CD8-positive, alpha-beta T cell (primary cell): ENCODE measurements at places on chromosomes 1 and 21.

DNA sequence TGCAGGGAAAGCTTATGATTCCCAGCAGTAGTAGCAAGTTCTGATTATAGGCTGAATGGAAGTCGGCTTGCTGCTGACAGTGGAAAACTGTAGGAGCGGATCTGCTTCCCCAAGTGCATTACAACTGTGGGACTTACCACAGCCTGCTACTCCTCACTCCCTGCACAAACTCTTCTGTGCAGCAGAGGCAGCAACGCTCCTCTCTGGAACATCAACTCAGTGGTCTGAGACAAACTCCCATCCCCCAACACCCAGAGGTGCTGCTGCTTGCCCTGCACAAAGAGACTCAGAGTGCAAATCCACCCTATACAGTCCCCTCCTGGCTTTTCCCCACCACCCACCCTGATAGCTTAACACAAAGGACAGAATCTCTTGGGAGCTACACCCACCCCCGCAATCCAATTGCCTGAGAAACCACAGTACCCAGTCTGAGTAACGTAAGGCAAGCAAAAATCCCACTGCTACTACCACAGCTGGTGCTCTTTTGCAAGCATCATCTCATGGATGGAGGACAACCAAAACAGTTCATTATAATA is 1455.2 kb downstream of the AMY1C start:
- DNase-seq = no peak

GRCh38 chr1:1318131-1318652 is 6.3 kb downstream of the INTS11 start:
- no peak for DNase-seq

DNA sequence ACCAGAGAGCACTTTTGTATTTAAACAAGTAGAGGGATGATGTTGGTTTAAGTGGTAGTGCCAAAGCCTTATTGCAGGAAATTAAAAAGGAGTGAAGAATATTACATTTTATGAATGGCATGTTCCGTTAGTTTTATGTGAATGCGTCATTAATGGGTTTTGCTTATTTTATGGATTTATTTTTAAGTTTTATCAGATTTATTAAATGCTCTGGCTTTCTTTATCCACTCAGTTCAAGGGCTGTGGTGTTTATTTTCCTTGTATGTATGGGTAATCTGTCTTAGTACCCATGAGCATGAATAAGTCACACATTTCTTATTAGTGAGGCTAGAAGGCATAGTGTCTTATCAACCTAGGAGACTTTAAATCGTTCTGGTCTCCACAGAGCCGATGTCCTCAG is 41.6 kb upstream of the NBL1 start:
- no peak for DNase-seq

DNA sequence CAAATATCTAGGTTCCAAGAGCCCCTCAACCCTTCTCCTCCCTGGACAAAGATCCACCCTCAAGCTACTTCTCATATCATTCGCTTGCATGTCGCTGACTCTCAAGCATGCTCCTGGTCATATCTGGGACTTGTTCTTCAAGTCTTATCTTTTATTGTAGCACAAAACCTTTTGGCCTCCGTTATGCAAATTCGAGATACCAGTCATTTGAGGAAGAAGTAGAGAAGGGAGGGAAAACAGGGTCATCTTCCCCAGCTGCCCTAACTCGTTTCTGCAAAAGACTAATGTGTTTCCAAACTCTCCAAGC is 63.8 kb upstream of the ETS2 start:
- DNase-seq = no peak

GRCh38 chr1:46002551-46003150 is 129.8 kb downstream of the PIK3R3 start:
- DNase-seq = no peak

DNA sequence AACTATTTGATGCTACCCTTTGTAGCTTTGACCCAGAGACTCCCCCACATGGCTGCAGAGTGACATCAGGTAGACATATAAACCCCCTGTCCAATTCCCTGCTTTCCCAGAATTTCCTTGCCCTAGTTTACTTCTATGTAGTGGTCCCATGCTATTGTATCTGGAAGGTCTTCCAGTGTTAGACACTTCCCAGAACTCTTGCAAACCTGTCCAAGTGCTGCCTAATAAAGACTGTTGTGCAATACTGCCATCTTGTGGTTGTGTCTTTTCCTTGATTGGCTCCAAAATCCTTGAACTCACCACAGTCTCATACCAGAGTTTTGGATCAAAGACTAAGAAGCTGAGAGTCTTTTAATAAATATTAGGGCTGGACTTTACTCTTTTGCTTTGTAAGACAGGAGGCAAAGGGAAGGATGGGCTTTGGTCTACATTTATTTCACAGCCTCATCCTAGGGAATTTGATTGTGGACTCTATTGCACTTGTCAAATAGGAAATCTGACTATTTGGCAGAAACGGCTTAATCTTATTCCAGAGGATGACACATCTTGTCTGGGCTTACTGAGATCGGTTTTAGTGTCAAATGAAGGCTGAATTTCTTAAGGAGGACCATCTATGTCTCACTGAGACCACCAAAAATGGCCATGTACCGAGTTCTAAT is 169.9 kb downstream of the LRRC7 start:
- DNase-seq = no peak

GRCh38 chr1:114521396-114522263 is 10.6 kb upstream of the TRIM33 start:
- no peak for DNase-seq

DNA sequence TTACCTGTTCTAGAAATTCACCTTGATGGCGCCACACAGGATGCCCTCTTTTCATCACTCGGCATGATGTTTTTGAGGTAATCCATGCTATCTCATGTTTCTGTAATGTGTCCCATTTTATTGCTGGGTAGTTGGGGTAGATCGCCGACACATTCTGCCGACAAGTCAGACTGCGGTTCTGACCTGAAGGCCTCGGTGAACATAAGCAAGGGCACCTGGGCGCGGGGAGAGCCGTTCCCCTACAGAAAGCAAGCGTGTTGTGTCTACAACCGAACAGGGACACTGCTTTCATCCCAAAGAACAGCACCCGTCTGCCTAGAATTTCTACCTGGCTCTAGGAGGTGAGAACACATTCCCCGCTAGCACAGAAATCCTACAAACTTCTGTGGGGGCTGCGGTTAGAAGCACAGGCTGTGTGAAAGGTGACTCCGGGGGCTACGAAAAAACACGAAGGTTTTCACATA is 149.2 kb downstream of the PPIAL4G start:
- DNase-seq = no peak

DNA sequence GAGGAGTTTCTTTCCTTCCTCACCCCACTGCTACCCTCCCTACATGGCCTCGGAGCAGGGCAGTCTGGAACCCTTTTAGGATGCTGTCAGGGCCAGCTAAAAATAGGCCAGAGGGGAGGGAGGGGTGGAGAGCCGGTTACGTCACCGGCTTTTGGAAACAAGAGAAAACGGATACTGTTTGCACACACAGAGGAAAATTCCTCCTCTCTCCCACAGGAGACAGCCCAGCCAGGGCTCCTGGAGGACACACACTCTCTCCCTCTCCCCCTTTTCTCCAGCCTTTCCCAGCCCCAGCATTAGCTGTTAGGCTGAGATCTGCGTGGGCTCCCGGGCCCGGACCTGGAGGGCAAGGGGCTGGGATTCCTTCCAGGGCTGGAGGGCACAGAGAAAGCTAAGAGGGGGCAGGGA is 20.0 kb upstream of the ALDH4A1 start:
- DNase-seq = no peak

DNA sequence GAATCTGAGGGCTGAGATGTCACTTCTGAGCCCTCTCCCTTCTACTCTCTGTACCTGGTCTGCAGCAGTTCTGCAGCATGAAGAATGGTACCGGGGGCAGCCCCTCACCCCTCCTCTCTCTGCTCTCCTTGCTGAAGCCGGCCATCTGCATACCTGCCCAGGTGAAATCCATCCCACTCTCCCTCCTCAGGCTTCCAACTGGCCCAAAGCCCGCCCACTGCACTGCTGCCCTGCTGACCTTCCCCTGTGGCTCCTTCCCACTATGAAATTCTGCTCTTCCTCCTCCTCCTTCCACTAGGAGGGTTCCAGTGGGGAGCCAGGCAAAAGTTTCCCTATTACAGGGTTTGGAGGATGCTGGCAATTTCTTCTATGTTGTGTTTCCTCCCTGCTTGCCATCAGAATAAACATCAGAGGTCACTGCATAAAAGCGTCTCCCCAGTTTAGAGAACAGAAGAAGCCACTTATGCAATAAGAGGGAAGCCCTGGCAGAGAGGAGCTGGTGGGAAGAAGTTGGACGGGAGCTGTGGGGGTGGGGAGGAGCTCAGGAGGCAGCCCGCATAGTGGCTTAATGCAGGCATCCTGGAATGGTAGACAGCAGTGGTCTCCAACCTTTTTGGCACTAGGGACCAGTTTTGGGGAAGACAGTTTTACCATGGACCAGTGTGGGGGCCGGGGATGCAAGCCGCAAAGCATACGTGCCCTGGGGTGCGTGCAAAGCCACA is 30.3 kb downstream of the TMCO4 start:
- no peak for DNase-seq

- peak; percentile 51 for DNase-seq
Observed at GRCh38 chr1:226736001-226736907, 2.8 kb downstream of the ITPKB start.

DNA sequence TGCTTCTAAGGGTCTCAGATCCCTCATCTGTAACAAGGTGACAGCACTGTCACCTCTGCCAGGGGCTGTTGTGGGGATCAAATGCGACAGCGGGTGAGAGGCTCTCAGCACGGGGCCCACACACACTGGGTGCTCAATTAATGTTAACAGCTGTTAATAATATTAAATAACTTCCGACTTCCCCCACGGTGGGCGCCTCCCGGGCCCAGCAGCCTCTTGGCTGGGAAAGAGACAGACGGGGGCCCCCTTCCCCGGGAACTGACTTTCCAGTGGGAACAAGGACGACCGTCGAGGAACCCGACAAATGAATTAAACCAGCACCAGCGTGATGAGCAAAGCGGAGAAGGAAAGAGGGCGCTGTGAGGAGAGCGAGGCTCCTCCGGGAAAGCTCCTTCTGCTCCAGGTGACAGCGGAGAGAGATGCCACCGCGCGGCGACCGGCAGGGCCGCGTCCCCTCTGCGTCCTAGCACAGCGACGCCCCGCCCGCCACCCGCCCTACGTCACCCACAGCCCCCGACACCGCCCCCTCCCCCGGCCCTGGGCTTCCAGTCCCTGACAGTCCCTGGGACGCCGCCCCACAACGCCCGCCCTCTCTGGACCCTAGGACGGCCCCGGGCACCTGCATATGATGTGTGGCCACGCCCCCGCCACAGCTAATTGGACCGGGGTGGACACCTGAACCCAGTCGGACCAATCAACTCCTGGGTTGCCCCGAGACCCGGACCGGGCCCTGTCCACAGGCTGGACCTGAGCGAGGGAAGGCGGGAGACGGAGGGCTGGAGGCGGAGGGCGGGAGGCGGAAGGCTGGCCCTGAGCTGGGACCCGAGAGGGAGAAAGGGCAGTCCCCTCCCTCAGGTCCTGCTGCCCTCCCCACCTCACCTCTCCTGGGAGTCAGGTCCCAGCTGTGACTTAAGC is 38.2 kb downstream of the MATN1 start:
- DNase-seq = no peak

DNA sequence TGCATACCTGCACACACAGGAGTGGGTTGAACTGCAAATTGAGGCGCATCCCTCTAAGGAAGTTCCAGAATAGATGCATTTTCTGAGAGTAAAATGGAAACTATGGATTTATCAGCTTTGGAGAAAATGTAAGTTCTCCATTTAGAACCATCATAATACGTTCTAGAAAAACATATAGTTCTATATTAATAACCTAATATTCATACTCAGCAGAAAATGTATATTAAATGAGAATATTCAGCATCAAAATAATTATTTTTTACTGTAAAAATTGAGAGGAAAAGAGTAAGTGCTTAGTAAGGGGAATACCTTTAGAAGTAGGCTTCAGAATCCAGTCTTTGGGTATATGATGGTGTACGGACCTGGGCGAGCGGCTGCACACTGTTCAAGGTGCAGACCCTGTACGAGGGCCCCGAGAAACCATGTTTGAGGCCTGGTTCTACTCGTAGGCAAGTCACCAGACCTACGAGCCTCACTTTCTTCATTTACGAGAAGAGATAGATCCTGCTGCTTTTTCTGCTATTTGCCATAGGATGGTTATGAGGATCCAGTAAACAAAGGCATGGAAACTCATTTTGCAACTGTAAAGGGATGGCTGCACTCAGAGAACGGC is 6.8 kb downstream of the CD247 start:
- DNase-seq = no peak

- DNase-seq = no peak
Observed at GRCh38 chr1:38656726-38657125, 202.8 kb downstream of the RRAGC start.

GRCh38 chr1:53717025-53717804 is 21.7 kb downstream of the GLIS1 start:
- DNase-seq = no peak

DNA sequence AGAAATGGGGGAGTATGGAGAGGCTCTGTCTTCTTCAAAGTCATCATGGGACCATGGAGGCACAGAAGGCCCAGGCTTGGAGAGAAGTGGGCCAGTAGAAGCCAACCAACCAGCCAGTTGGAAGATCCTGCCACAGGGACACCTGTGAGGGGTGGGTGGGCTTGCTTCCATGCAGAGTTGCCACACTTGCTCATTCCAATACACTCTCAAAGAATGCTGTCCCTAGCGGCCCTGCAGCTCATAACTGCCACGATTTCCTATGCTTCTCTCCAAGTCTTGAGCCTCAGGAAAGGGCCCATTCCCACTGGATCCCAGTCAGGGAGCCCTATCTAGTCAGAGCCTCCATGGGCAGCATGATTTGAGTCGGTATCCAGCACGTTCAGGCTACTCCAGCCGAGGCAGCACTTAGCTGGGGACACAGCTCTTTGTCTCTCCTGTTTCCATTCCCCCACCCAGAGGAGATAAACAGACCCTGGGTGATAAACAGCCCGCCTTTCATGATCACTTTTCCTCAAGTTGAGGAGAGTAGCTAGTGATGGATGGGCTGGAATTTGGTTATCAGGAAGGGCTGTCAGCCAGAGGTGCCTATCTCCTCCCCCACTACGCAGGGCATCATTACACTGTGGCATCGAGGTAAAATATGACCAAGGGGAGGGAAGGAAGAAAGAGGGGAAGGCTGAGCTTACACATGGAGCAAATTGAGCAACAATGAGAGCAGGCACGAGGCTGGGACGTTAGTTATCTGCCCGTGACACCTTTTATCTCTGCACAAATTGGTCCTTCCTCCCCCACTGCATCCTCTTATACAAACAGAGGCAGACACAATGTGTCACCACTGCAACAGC is 64.6 kb downstream of the ERI3 start:
- no peak for DNase-seq

DNA sequence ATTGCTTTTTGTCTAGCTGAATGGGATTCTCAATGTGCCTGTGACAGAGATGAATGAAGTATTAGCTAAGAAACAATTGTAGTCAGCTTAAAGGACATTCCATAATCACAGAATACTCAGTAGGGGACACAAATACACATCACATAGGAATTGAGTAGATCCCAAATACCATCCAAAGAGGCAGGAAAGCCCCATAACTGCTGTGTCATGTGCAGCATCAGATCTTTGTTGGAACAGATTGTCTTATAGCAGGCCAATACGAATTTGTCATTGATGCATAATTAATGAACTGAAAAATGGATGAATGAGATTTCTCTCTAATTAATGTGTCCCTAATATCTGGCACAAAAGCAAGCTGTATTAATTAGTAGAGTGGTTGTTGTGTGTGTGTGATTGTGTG is 82.3 kb upstream of the S1PR1 start:
- DNase-seq = no peak

- no peak for DNase-seq
Observed at GRCh38 chr1:22972760-22973159, at the start of gene LACTBL1. TSS of gene LACTBL1 (minus strand) at chr1:22972866. CDS start at chr1:22972316, 550 bp downstream.
